ENCODE measurements at places on chromosomes 3 and 15.

GRCh38 chr3:159861369-159861987, 127.2 kb upstream of the IL12A start:
- no peak for DNase-seq

GRCh38 chr3:152177757-152178156, 91.0 kb upstream of the MBNL1 start:
- DNase-seq: no peak

DNA sequence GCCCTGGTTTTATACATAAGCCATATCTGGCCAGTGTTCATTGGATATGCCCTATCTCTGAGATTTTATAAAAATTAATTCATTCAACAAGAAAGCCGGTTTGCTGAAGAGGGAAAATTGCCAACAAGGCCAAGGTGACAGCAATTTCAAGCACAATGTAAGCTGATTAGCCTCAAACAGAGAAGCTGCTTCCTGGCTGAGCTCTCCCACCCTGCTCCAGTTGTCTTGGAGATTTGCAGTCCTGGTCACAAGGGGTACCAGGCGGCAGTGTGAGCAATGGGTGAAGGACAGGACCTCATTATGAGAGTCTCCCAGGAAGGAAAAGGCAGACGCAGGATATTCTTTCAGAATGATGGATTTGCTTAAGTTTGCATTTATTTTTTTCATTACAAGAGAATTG, 5.4 kb upstream of the THSD4 start:
- no peak for DNase-seq

DNA sequence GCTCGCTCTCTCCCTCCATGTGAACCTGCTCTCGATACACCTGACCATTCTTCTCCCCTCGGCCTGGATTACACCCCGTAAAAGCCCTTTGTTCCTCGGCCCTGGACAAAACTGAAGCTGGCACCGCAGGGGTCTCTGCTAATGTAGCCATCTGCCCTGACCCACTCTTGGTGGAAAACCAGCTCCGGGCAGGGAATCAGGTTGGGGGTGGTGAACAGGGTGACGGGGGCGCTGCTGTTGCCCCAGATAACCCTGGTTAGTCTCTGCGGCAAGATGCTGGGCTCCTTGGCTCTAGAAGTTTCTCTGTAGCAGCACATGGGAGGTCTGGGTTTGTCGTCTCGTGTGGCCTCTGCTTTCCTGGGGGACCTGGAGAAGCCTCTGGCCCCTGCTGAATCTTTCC, 86.4 kb downstream of the WNT7A start:
- DNase-seq: no peak
